Mammary microvascular endothelial cell (primary cell): ENCODE measurements at places on chromosomes 7 and 10. TPM values are rescaled to one million over a fixed set of nuclear protein-coding genes. Genes with fewer than 3 reads are reported as not detected.

Gene ZNF511
- 40.4 and 40.7 TPM in 2 replicates for total RNA-seq

Gene OPN4
- not detected in 2 replicates for total RNA-seq

Gene SLC26A4
- total RNA-seq, result 1.1 and 1.3 TPM in 2 replicates

Gene OR2A1
- total RNA-seq, result not detected in 2 replicates

Gene CALY
- not detected in 2 replicates for total RNA-seq

Gene ERVW-1
- total RNA-seq, result not detected in 2 replicates

Gene IGFBP3
- 54.2 and 71.4 TPM in 2 replicates for total RNA-seq

Gene RBM20
- total RNA-seq, result 0.13 and 0.15 TPM in 2 replicates

Gene PCLO
- total RNA-seq, result 0.33 and 0.34 TPM in 2 replicates

Gene TMEM225B
- total RNA-seq, result 0.15 TPM in 1 of 2 replicates, not detected in the other

Gene PAX4
- not detected in 2 replicates for total RNA-seq

Gene PON1
- total RNA-seq, result not detected in 2 replicates

Gene MSMB
- not detected in 2 replicates for total RNA-seq

Gene FEZF1
- not detected in 2 replicates for total RNA-seq

Gene IFIT1B
- 0.34 TPM in 1 of 2 replicates, not detected in the other for total RNA-seq

Gene MAGI2
- total RNA-seq, result 0.84 and 1.5 TPM in 2 replicates

Gene SLK
- total RNA-seq, result 46.0 and 46.5 TPM in 2 replicates

Gene LRIT1
- total RNA-seq, result not detected in 2 replicates

Gene PHYHIPL
- not detected in 2 replicates for total RNA-seq

Gene IDI2
- not detected in 2 replicates for total RNA-seq

Gene KDM7A
- total RNA-seq, result 2.0 and 2.7 TPM in 2 replicates

Gene ARHGEF35
- total RNA-seq, result 0.69 and 0.73 TPM in 2 replicates

Gene CPEB3
- total RNA-seq, result 0.73 and 1.0 TPM in 2 replicates

Gene CHST15
- 14.1 and 15.8 TPM in 2 replicates for total RNA-seq

Gene THNSL1
- 1.3 and 2.9 TPM in 2 replicates for total RNA-seq

Gene CYP26A1
- total RNA-seq, result 0.60 TPM in 1 of 2 replicates, not detected in the other

Gene AOAH
- total RNA-seq, result 0.07 TPM in 1 of 2 replicates, not detected in the other

Gene CPXM2
- total RNA-seq, result 7.0 and 7.8 TPM in 2 replicates
